ENCODE measurements at places on chromosomes 3 and 15.

DNA sequence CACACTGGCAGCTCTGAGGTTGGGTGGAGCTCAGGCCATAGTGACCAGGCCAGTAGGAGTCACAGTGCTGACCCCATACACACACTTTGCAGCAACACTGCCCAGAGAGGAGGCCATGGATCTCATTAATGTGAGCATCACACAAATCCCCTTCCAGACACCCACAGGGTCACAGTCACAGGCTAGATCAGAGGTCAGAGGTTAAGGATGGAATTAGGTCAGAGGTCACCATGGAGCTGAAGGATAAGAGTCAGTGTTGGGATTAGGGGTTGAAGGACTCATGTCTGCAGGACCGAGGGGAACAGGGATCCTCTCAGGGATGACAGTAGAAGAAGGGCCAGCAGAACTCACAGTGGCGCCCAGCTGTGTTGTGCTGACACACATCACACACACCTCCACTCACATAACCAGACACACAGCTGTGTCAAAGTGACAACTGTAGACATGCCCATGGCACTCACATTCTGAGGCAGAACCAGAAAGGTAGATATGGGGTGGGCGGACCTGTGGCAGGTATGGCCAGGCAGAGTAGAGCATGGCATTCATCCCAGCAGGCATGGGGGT, 12.7 kb downstream of the CCDC71 start:
- no peak for DNase-seq

- DNase-seq: no peak
Measured at GRCh38 chr3:90054311-90054710, 946.9 kb downstream of the EPHA3 start.

DNA sequence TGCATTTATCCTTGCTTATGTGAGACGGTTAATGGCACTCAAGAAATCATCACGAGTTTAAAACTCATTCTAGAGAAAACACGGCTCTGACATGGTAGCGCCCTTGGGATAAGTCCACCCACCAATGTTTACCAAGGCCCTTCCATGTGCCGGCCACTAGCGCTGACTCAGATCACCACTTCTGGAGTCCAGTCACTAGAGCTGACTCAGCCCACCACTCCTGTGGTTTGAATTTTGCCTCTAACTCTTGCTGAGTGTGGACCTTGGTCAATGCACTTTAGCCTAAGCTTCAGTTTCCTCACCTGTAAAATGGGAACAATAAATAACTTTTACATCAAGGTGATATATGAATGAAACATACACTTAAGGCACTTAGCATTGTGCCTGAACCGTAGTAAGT, 358.4 kb upstream of the PROK2 start:
- no peak for DNase-seq

DNA sequence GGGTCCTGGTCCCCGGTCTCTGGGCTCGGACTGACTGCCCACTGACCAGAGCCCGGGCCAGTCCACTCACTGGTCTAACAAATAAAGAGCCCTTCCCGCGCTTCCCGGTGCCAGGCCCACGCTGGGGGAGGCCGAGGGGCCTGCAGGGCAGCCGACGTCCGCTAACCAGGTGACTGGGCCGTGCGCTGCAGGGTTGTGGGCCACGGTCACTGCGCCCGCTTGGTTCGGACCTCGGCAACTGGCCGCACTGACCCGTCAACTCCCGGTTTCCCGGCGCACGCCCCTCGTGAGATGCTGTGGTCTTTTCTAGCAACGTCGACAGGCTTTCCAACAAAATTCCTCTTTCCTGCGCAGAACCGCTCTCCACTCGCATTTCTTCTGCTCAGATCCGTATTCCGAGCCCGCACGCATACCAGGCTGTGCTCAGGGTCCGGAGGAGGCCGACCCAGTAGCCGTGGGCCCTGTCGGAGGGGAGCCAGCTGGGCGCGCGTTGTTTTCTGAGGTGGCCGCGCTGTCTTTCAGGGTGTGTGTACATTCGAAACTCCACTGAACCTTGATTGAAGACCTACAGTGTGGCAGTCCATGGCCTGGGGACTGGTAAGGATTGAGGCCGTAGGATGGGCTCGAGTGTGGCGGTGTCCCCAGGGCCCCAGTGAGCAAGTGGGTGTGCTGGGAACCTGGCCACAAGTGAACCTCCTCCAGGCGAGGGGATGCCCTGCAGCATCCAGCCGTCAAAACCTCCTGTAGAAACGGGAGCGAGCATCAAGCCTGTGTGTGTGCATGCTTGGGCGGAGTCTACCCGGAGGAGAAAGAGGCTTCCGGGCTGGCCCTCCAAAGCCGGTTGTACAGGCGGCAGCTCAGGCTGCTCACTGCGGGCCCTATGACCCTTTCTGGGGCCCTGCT, 875 bp upstream of the NT5DC2 start:
- no peak for DNase-seq

DNA sequence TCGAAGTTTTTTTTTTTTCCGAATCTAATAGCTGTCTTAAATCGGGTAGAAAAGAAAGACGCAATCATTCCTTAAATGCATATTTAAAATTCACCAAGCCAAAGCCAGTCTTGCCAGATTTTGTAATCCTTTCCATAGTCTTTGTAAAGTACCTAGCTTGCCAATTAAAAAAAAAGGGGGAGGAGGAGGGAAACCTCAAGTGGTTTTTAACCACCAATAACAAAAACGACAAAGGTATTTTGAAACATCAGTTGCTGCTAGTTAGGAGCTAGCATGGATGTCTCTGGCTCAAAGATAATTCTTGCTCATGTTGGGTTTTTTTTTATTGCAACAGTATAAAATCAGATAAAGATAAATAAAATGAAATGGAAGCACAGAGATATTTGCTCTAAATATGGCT, 187.9 kb downstream of the MECOM start:
- no peak for DNase-seq

DNA sequence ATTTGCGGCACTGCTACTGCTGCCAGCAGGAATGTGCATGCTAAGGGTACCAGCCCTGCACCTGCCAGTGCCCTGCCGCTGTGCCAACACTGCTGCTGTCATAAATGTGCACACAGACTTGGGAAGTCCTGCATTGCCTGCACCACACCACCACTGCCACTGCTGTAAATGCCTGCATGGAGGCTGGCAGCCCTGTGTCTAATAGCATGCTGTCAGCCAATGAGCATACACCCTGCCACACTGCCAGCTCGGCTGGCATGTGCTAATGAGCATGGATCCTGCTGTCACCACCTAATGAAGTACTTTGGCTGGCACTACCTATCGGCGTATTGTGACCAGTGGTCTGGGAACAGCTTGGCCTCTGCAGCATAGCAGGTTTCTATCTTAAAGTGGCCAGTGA, 981.8 kb upstream of the GBE1 start:
- DNase-seq: no peak

DNA sequence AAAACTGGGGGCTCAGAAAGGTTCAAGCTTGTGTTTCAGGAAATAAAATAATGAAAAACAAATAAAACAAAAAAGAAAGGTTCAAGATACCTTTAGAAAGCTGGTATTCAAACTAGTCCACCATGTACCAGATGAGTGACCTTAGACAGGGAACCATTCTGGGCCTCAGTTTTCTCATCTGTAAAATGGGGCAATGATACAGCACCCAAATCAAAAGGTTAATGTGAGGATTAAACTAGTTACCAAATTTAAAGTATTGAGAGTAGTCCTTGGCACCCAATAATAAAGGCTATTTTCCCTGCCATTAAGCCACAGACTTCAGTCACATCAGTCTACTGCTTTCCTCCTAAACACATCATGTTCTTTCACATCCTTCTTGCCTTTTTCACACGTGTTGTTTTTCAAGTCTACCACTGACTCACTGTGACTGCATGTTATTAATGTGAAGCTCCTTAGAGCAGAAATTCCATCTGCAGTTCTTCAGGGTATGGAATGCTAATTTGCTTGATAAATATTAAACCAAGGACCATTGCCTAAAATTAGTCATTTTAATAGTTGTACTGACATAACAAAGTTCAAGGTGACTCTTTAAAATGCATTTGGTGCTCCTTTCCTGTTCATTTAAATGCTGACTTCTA, 19.9 kb downstream of the TAMM41 start:
- DNase-seq: no peak

GRCh38 chr3:133675631-133676335, 14.0 kb upstream of the TOPBP1 start:
- no peak for DNase-seq

DNA sequence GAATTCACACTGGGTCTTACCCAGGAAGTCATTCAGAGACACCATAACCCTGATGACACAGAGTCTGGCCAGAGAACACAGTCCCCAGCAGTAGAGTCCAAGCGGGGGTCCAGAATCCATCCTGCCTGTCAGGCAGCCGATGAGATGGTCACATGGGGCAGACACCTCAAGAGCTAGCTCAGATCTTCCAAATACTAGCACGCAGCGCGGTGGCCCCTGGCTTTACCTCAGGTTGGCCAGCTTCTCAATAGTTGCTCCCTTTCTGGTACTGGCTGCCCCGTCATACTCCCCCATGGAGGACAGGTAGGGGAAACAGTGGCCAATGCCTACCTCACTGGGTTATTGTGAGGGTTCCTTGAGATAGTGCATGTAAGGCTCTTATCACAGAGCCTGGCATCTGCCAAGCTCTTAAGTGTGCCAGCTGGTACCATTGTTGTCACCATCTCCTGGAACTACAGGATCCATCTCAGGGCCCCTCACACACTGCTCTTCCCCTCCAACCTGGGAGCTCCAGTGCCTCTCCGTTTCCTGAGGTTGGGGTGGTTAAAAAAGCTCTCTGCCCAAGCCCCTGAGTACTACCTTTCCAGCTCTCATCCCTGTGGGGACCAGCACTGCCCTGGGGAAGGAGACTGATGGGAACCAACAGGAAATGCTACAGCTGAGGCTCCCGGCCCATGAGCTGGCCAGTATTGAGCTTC, 3.5 kb upstream of the SLC28A1 start:
- DNase-seq: no peak

GRCh38 chr3:186882150-186882524, 39.6 kb downstream of the ADIPOQ start:
- DNase-seq: no peak

DNA sequence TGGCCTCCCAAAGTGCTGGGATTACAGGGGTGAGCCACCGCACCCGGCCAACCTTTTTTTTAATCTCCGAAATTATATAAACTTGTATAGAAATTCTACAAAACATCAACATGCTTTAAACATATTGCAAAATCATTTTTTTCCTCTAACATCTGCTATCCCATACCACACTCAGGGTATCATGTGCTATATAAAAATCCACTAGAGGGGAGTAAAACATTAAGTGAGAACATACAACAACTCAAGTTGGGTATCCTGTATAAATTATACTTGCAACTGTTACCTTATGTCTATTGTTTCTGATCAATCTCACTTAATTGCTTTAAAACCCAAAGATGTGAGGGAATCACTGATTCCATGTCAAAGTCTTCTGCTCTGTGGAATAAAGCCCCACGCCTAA, 71.9 kb upstream of the FBN1 start:
- no peak for DNase-seq

GRCh38 chr3:67798412-67798811, 144.0 kb upstream of the SUCLG2 start:
- no peak for DNase-seq

DNA sequence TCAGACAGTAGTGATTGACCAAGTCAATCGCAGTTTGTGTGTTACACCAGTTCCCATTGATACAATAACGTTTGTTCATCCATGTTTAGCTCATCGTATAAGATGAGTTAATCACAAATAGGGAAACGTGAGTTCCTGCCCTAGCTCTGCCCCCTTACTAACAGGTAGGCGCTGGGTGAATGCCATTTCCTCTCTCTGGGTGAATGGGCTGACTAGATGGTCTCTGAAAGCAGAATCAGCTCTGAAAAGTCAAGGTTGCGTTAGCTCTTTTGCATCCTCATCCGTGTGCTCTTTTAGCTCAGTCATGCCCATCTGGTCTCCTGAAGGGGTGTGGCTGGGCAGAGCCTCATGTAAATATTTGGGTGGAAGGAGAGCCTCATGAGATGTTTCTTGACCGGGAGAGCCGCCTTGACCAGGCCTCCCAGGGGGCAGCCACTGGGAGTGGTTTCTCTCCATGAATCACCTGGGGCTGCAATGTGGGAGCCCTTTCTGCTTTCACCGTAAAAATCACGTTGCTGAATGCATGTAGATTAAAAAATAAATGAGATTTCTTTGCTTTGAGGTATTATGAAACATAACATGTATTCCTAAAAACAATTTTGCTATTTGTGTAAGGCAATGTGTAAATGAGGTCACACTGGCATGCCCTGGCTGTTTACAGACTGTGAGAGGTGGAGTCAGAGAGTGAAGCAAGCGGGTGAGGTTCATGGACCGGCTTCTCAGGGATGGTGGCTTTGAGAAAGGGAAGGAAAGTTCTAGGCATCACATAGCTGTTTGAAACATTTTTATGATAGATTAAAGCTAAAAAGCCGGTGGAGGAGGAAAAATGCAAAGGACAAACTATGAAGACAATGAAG, 108.4 kb upstream of the RASGRP1 start:
- no peak for DNase-seq

DNA sequence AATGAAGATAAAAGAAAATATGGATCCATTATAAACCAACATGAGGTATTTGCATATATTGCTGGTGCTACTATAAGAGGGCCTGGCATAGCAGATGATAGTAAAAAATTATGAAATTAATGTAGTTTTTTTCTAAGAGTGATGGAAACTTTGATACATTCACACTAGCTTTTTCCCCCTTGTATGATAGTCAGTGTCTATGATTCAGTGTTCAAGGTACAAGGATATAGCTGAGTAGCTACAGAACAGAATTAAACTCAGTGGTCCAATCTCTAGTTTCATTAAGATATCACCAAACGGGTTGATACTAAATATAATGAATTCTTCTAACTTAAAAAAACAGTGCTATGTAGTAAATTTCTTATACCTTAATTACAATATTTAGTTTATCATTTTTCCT, 49.9 kb upstream of the XRN1 start:
- DNase-seq: no peak

DNA sequence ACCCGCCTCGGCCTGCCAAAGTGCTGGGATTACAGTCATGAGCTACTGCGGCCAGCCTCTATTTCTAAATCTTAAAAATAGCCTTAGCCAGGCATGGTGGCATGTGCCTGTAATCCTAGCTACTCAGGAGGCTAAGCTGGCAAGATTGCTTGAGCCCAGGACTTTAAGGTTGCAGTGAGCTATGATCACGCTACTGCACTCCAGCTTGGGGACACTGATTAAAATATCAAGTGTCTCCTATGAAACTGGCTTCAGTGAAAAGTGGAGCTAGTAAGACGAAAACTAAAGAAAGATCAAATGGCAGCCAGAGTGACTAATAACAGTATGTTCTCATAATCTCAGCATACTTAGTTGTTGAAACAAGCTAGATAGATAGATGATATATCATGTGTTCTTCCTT, 112.5 kb downstream of the STT3B start:
- DNase-seq: no peak

DNA sequence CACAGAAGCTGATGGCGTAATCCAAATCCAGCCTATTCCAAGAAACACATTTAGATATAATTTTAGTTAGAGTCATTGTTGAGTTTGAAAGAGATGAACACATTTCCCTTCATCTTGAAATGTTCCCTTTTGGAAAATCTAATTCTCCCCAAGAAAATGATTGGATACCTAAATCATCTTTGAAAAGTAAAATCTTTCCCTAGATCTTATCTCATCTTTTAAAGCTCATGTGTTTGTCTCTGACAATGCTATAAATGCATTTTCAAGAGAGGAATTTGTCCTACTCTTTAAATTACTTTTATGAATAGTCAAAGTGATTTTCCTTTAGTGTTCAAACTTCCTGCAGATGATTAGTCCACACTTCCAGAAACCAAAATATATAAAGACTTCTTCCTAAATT, 82.6 kb upstream of the CNTN6 start:
- no peak for DNase-seq
